Activated CD4-positive, alpha-beta T cell treated with anti-CD3 and anti-CD28 coated beads, Interleukin-2, amount 50 U/mL, for 4 hours (primary cell): ENCODE measurements at places on chromosomes 2 and 18.

DNA sequence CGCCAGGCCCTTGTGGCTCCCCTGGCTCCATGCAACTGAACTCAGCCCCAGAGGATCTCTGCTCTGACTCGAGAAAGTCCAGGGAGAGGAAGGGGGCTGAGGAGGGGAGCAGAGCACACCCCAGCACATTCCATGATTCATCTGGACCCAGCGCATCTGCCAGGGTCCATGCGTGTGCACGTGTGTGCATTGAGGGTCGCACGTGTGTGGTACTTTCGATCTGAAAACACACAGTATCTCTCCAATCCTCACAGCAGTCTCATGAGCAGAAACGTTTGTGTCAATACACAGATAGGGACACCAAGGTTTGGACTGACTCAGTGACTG, 146.4 kb upstream of the ID2 start:
- no peak for DNase-seq

GRCh38 chr2:61536180-61536571, 2.0 kb downstream of the XPO1 start:
- no peak for DNase-seq

GRCh38 chr2:80185091-80185490, 119.5 kb downstream of the LRRTM1 start:
- DNase-seq: no peak

GRCh38 chr18:71398531-71398930, 1109.7 kb downstream of the SOCS6 start:
- DNase-seq: no peak

- DNase-seq: no peak
Observed at GRCh38 chr2:56364902-56365301, 181.1 kb downstream of the CCDC85A start.

- no peak for DNase-seq
Observed at GRCh38 chr2:202109139-202109736, 36.2 kb downstream of the KIAA2012 start.

DNA sequence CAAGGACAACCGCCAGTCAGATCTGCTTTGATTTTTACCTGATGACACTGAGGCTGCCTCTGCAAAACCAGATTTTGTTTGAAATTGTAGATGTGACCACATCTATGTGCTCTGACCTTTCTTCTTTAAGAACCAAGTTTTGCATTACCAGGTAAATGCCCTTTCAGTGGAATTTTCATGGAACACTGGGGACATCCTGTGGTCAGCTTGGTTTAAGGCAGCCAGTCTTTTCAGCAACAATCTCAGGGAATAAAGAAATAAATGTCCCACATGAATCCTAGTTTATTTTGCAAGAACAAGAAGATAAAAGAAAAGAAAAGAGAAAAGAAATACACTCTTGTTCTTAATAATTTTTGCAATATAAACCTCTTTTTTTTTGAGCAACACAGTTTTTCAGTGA, 90.6 kb downstream of the POU3F3 start:
- no peak for DNase-seq

GRCh38 chr2:236085647-236086046, 82.5 kb downstream of the GBX2 start:
- no peak for DNase-seq

DNA sequence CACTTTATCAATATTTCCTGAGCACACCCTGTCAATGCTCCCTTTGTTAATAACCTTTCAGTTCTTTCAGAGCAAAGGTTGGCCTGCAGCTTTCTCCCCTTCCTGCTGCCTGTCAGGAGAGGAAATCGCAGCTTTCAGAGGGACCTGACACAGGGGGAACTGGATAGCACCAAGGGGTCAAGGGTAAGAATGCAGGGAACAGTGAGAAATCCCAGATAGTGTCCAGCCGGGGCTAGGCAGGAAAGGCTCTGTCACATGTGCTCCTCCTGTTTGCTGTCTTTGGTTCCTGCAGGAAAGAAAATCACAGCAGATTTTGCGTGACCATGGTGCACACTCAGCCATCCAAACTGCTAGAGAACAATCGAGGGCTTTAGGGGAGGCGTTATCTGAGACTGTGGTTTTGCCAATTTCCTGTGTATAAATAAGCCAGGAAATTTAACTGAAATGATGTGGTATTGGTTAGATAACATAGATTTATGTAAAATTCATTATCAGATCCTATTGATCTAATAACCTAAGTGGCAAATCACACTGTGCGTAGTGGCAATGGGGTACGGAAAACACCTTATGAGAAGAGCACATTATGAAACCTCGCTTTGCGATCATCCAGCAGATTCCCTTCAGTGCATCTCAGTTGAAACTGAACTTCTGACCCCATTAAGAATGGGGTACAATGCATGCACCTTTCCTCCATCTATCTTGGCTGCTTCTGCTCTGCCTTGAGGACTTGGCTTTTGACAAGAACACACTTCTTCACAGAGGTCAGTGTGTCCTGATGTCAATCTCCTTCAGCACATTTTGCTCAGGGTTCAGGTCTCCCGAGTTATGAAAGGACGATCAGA, 178.0 kb downstream of the ICOS start:
- DNase-seq: no peak

GRCh38 chr2:62933398-62933917, 117.2 kb upstream of the OTX1 start:
- no peak for DNase-seq

GRCh38 chr18:63443829-63444228, 21.6 kb upstream of the VPS4B start:
- no peak for DNase-seq

- no peak for DNase-seq
Observed at GRCh38 chr2:134774786-134775641, 56.2 kb upstream of the TMEM163 start.

DNA sequence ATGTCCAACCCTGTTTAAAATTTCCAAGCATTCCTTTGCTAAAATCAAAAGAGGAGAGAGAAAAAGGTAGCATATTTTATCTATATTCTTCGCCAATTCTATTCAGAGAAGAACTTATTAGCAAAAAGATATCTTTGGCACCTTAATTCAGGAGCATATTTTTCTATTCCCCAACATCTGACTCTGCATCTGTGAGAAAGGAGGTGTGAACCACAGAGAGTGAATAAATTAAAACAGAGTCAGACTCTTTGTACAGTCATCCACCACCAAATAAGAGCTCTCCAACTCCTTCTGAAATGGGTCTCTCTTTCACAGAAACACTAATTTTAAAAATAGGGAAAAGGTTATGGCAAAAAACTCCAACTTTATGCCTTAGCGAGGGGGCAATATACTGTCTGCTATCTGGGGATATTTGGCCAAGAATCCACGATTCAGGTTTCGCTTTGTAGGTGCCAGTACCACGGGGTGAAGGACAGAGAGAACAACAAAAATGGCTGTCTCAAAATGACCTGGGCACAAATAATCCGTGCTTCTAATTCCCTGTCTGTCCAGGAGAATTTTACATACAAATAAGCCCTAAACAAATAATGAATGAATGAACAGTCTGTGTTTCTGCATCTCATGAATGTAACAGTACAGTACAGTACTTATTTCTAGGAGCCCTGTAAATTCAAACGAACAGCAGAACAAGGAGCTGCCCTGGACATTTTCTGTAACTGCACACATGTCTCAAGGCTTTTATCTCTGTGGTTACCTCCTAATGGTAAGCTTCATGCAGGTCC, 43.4 kb downstream of the EPB41L3 start:
- no peak for DNase-seq
